ENCODE measurements at places on chromosomes 5 and 9. TPM values are rescaled to one million over a fixed set of nuclear protein-coding genes. Genes with fewer than 3 reads are reported as not detected.
A peak's percentile ranks its signal among the peaks of the same experiment; 100 is the strongest.

Gene BTNL9
- 0.66 TPM for total RNA-seq

Gene PCA3
- not detected for total RNA-seq

Gene CAMLG
- total RNA-seq, result 30.3 TPM

Gene DNAI1
- total RNA-seq, result not detected

- H3K4me1 ChIP-seq, result peaks cover 3% of the 10 kb centered on the region
- H3K27me3 ChIP-seq, result no peaks in the 10 kb centered on the region
- DNase-seq, result no peak
- no peak overlapping the region for H3K4me3 ChIP-seq
- no peak overlapping the region for H3K27ac ChIP-seq
Observed at GRCh38 chr9:137475666-137476065, 16.5 kb upstream of the NSMF start.

DNA sequence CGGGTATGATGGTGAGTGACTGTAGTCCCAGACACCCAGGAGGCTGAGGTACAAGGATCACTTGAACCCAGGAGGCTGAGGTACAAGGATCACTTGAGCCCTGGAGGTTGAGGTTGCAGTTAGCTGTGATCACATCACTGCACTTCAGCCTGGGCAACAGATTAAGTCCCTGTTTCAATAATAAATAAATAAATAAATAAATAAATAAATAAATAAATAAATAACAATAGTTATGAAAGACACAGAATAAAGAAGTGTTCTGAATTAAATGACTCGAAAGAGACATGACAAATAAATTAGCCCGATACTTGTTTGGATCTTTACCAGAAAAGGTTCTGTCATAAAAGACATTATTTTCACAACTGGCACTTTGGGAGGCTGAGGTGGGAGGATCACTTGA is 72.0 kb upstream of the SUSD1 start:
- H3K4me1 ChIP-seq, result no peaks in the 10 kb centered on the region
- H3K27me3 ChIP-seq, result no peaks in the 10 kb centered on the region
- H3K36me3 ChIP-seq, result peaks cover 18% of the 10 kb centered on the region
- DNase-seq, result no peak
- H3K27ac ChIP-seq, result no peak overlapping the region
- no peak overlapping the region for H3K4me3 ChIP-seq

GRCh38 chr9:16030528-16031185 is 477.8 kb downstream of the CCDC171 start:
- H3K27me3 ChIP-seq, result no peaks in the 10 kb centered on the region
- no peaks in the 10 kb centered on the region for H3K4me1 ChIP-seq
- H3K36me3 ChIP-seq, result no peaks in the 10 kb centered on the region
- no peak for DNase-seq
- H3K27ac ChIP-seq, result no peak overlapping the region

DNA sequence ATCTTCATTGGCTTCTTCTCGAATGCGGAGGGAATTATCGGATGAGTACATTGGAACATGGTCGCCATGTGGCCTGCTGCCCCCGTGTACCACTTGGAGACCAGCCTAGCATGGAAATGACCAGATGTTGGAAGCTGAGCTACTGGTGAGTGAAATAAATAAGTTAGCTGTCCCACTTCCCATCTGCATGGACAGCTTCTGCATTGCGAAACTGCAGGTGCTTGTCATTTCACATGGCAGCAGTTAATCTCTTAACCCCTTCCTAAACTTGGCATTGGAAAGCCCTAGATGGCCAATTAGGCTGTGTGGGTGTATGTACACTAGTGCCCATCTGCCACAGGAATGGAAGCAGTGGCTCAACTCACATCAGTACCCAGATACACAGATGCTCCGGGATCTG is 246.6 kb upstream of the IL12B start:
- no peaks in the 10 kb centered on the region for H3K36me3 ChIP-seq
- no peak for DNase-seq
- H3K4me3 ChIP-seq, result no peak overlapping the region
- H3K4me1 ChIP-seq, result no peaks in the 10 kb centered on the region

DNA sequence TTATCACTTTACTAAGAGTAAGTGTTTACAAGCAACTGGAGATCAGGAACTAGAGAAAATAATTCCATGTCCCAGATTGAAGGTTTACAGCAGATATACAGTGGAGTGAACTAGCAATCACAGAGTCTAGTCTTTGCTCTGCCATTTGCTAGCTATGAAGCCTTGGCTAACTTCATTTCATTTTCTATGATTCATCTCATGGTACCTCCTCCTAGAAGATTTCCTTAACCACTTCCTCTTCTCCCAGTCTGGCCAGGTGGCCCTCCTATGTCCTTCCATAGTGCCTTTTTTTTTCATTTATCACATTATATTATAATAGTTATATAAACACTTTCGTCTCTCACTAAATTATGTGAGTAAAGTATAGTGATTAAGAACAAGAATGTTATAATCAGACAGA is 52.1 kb downstream of the GRIA1 start:
- no peaks in the 10 kb centered on the region for H3K36me3 ChIP-seq
- H3K4me3 ChIP-seq, result no peak overlapping the region
- H3K27ac ChIP-seq, result no peak overlapping the region
- H3K4me1 ChIP-seq, result no peaks in the 10 kb centered on the region
- H3K27me3 ChIP-seq, result no peaks in the 10 kb centered on the region

DNA sequence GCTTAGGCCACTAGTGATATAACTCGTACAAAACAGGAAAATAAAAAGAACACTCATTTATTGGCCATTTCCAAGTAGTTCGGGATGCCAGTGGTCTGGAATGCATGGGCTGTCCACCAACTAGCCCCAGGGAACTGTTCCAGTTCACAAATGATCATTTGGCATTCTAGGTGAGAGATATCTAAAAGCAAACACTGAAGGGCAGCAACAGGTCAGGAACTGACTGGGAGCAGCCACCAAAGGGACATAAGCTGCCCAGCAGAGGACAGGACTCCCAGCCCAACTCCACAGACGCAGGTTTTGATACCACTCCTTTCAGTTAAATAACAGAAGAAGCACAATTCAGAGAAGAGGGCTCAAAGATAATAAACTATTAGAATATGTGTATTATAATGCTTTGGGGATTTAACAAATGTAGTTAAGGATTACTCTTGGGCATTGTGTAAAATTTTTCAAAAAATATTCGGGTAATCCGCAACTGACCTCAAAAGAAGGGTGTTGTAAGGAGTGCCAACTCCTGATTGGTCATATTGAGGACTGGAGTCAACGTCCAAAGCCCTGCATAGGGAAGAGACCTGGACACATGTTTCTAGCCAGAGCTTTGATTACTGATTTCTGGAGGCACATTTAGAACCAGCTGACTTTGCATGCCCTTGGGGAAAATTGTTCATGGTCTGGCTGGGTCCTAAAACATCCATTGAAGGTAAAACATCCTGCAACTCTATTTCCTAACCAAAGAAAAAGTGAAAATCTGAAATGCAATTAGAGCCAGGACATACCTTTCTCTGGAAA is 320.0 kb downstream of the DNAH5 start:
- DNase-seq, result no peak
- no peaks in the 10 kb centered on the region for H3K36me3 ChIP-seq
- H3K4me1 ChIP-seq, result no peaks in the 10 kb centered on the region
- no peaks in the 10 kb centered on the region for H3K27me3 ChIP-seq
- no peak overlapping the region for H3K27ac ChIP-seq

DNA sequence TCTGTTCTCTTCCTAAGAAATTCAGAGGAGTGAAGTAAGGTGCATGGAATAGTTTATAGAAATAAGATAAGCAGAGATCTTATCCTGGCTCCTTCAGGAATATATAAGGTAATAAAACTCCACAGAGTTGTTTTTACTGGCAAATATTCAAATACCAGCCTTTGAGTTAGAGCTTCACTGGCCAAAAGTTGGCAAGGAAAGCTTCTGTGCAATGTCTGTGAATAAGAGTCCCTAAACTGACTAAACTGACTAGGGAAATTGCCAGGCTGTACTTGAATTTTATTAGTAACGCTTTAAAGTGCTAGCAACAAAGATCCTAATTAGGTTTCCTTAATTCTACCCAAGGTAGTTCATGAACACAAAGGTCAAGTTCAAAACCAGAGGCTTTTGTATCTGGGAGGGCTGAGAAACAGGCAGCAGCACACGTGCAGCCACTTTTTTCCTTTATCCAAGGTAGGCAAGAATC is 131.1 kb upstream of the MPDZ start:
- no peaks in the 10 kb centered on the region for H3K4me1 ChIP-seq
- DNase-seq, result no peak
- H3K27me3 ChIP-seq, result no peaks in the 10 kb centered on the region

GRCh38 chr9:75185585-75186170 is 97.4 kb downstream of the OSTF1 start:
- no peak overlapping the region for H3K4me3 ChIP-seq
- H3K4me1 ChIP-seq, result no peaks in the 10 kb centered on the region
- no peak overlapping the region for H3K27ac ChIP-seq

DNA sequence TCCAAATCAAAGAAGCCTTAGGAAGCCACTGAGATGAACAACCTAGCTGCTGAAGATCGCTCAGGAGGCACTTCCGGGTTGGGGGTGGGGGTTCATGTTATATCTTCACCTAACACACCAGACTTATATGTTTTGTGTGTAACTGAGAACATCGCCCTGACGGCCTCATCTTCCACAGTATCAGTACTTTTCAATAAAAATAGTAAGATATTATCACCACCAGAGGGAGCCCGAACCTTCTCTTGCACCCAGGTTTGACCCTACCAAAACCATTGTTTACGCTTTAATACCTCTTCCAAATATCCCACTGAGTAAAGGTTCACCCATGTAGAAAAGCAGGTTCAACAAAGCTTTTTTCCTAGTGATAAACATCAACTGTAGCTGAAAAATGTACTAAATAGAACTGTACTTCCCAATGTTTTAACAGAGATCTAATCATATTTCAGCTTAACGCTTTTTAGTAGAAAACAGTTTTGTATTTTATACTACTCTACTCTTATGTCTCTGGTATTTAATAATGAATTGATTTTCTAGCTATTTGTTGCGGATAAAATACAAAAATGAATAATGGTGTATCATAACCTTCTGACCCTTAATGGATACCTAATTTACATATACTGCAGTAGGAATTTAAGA is 244.0 kb downstream of the EPB41L4A start:
- no peaks in the 10 kb centered on the region for H3K36me3 ChIP-seq
- peak; percentile 16 for DNase-seq
- H3K27ac ChIP-seq, result no peak overlapping the region
- no peak overlapping the region for H3K4me3 ChIP-seq
- H3K27me3 ChIP-seq, result no peaks in the 10 kb centered on the region

DNA sequence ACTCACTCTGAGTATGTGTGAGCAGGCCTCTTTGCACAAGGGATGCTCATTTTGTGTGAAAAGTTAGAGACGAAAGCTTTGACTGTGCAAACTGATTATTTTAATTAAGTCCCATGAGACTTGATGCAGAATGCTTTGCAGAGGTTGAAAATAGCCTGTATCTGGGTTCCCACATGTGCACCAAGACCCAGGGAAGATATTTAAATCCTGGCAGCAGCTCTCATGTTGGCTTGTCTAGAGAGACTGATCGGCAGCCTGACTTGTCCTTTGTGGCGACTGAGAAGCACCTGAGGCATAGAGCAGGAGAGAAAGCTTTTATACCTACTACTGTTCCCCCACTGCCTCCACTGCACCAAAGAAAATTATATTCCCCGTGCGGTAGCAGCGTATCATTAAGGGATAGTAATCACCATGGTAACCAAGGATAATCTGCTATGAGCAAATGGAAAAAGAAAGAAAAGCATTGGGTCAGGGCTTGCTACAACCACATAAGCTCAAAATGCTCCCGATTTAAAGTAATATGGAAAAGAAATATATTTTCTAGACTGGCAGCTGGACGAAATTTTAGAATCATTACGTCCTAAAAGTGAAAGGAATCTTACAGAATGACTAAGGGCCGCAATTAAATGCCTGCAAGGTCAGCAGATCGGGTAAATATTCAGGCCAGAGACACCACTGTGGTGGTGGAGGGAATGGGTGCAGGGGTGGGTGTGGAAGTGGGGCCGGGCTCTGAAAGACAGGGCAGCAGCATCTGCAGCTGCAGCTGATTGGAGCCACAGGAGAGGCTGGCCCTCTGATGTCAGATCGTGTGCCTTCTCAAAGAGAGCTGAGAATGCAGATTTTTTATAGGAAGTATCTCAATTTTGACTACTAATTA is 135.3 kb upstream of the EPB41L4A start:
- H3K36me3 ChIP-seq, result no peaks in the 10 kb centered on the region
- H3K4me1 ChIP-seq, result no peaks in the 10 kb centered on the region
- no peaks in the 10 kb centered on the region for H3K27me3 ChIP-seq
- DNase-seq, result no peak
- no peak overlapping the region for H3K4me3 ChIP-seq

- no peaks in the 10 kb centered on the region for H3K27me3 ChIP-seq
- no peak overlapping the region for H3K27ac ChIP-seq
Observed at GRCh38 chr9:5895782-5896181, 5.1 kb downstream of the MLANA start.

- no peak overlapping the region for H3K4me3 ChIP-seq
- no peaks in the 10 kb centered on the region for H3K27me3 ChIP-seq
- no peaks in the 10 kb centered on the region for H3K36me3 ChIP-seq
- no peaks in the 10 kb centered on the region for H3K4me1 ChIP-seq
Observed at GRCh38 chr9:115883467-115884329, 269.9 kb upstream of the PAPPA start.

DNA sequence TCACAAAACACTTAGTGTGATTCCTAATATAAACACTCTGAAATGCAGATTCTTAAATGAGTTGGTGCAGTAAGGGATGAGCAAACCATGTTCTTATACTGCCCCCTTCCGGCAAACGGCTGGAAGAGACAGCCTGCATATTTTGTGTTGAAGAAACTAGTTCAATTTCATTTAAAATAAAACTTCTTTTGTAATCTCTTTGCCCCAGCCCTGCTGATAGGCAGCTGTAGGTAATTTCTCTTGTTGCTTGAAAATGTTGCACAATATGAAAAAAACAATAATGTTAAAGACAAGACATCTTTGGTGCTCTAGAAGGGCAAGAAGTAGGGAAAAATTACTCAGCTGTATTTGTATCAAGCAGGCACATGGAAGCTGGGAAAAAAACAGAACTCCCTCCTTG is 89.7 kb upstream of the CCNG1 start:
- H3K4me3 ChIP-seq, result no peak overlapping the region
- no peaks in the 10 kb centered on the region for H3K27me3 ChIP-seq
- H3K4me1 ChIP-seq, result no peaks in the 10 kb centered on the region
- DNase-seq, result peak; percentile 34
- H3K27ac ChIP-seq, result no peak overlapping the region
- no peaks in the 10 kb centered on the region for H3K36me3 ChIP-seq

- no peak for DNase-seq
- no peak overlapping the region for H3K27ac ChIP-seq
- H3K36me3 ChIP-seq, result no peaks in the 10 kb centered on the region
- H3K4me3 ChIP-seq, result no peak overlapping the region
Observed at GRCh38 chr5:143677403-143677802, 134.6 kb upstream of the HMHB1 start.

GRCh38 chr9:28616310-28616709 is 1043.0 kb upstream of the C9orf72 start:
- H3K36me3 ChIP-seq, result no peaks in the 10 kb centered on the region
- no peak for DNase-seq
- H3K27me3 ChIP-seq, result no peaks in the 10 kb centered on the region
- no peak overlapping the region for H3K4me3 ChIP-seq

GRCh38 chr9:121144482-121144881 is 57.2 kb downstream of the RAB14 start:
- no peaks in the 10 kb centered on the region for H3K4me1 ChIP-seq
- peaks cover 28% of the 10 kb centered on the region for H3K36me3 ChIP-seq
- no peak for DNase-seq
- H3K27ac ChIP-seq, result no peak overlapping the region
- no peak overlapping the region for H3K4me3 ChIP-seq
